PC-9 (cell line): ENCODE measurements at places on chromosomes 5 and 9.

GRCh38 chr5:69276422-69277174, 41.9 kb downstream of the CDK7 start:
- DNase-seq: no peak

DNA sequence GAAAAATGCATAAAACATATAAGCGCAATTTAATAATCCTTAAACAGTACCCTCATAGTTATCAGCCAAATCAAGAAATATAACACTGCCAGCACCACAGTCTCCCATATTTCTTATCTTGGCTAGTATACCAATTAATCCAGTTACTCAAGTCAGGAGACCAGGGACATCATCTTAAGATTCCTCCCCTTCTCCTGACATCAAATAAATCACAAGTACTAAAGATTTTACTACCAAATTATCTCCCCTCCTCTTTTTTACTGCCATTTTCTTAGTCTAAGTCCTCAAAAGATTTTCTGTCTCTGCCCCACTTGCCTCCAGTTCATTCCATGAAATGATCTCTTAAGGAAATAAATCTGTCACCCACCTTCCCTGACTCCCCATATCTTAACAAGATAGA, 37.0 kb downstream of the STRBP start:
- DNase-seq: no peak

GRCh38 chr9:105418588-105419500, 29.0 kb upstream of the FSD1L start:
- no peak for DNase-seq

DNA sequence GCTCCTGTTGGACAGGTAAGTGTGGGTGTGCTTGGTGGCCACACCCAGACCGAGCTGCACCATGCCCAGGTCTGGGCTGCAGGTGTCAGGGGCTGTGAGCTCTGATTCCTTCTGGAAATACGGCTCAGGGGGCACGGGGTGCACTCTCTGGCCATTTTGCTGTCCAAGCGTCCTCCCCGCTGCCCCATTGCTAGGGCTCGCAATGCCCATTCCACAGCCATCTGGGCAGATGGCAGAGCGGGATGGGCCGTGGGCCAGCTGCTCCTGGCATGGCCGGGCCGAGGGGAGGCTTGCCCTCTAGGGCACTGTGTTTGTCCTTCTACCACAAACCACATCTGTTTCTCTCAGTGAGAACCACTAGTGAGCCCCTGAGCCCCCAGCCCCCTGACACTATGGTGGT, 67.9 kb upstream of the RXRA start:
- no peak for DNase-seq

GRCh38 chr5:135477613-135478066, 25.5 kb upstream of the TIFAB start:
- no peak for DNase-seq

- DNase-seq: no peak
Measured at GRCh38 chr5:31823472-31823871, 184.5 kb downstream of the PDZD2 start.

- DNase-seq: no peak
Measured at GRCh38 chr5:5432020-5432707, 9.7 kb downstream of the ICE1 start.

GRCh38 chr5:10310066-10310779, 2.5 kb upstream of the CMBL start:
- DNase-seq: peak; percentile 87

- DNase-seq: no peak
Measured at GRCh38 chr5:85452322-85453025, 1067.8 kb upstream of the EDIL3 start.

GRCh38 chr5:16994565-16994964, 58.5 kb upstream of the MYO10 start:
- no peak for DNase-seq

DNA sequence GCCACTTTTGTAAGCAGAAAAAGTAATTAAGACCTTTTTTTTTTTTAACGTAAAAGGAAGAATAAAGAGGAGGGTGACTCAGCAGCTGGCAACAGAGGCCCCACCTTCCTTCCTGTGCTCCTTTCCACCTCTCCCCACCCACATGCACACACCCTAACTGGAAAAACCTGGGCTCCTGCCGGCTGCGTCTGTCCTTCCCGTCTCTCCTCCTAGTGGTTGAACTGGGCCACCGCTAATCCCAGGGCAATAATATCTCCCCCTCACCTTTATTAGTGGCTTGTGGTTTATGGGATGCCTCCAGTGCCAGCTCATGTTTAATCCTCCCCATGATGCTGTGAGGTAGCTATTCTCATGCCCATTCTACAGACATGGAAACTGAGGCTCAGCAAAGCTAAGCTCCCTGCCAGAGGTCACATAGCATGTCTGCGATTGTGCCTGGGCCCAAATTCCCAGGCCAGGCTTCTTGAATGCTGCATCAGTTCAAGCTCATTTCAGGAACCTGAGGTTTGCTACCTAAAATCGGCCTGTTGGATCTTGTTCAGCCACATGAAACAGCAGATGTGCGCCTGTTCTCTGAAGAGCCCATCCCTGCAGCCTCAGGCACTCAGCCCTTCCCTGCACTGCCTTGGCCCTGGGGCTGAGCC, 60.9 kb upstream of the IL17B start:
- DNase-seq: peak; percentile 95

DNA sequence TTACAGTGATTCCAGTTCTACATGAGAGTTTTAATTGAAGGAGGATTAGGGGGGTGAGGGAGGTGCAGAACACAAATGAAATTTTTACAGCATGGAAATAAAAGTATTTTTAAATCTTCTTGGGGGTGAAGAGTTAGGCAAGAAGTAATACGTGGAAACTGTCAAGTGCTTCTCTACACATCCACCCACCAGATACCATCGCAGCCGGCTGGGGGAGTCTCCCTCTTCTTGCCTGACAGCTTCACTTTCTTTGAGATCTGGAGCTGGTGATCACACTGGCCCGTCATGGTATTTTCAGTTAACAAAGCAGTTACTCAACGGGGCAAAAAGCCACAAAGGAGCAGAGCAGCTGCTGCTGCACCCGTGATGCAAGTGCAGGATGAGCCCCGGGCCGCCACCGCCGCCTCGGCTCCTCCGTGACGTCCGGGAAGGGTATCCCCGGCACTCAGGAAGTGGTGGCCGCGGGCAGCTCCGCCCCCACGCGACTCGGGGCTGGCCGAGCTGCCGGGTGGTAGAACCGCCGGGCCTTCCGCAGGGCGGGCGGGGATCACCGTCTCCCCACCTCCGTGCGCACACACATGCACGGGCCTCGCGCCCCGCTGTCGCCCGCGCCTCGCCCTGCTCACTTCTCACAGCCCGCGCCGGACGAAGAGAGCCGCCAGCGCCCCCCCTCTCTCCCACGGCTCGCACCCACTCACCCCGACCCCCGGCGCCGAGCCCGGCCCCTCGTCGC, 2.4 kb upstream of the NR4A3 start:
- DNase-seq: peak; percentile 67

DNA sequence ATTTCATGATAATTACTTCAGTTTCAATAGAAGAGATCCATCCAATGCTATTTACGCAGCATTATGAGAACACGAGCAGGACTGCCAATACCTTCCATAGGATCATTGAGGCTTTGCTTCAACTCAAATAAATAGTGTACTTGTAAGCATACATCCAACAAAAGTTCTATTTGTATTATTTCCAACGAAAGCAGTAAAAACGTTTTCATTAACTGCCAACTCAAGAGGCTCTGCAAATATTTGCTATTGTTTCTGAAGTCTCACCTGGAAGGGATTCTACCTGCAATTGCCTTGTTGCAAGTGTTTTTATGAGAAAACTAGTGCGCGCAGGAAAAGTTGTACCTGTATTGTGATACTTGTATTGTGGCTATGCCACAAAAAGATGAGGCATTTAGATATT, 11.0 kb upstream of the GNPDA1 start:
- DNase-seq: no peak

GRCh38 chr5:108266242-108266641, 115.7 kb downstream of the FBXL17 start:
- no peak for DNase-seq

- DNase-seq: peak; percentile 85
Measured at GRCh38 chr5:115068239-115069086, 101.2 kb downstream of the TRIM36 start.

GRCh38 chr5:180329606-180330269, 23.4 kb downstream of the GFPT2 start:
- DNase-seq: no peak

DNA sequence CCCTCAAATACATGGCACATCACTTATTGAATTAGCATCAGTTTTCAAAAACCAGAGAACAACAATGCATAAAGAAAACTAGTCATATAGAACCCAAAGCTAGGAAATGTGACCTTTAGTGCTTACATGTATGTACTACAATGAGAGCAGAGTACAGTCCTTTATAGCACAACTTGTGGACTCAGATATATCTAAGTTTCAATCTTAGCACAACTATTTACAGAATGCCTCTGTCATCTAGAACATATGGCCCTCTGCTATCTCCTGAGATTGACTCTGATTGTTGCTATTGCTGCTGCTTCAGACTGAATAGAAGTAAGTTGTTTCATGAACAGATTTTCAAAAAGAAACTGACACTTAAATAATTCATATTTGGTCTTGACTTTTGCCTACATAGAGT, 1536.2 kb downstream of the EFNA5 start:
- DNase-seq: no peak

- DNase-seq: no peak
Measured at GRCh38 chr9:70947086-70947485, 174.3 kb downstream of the TRPM3 start.

DNA sequence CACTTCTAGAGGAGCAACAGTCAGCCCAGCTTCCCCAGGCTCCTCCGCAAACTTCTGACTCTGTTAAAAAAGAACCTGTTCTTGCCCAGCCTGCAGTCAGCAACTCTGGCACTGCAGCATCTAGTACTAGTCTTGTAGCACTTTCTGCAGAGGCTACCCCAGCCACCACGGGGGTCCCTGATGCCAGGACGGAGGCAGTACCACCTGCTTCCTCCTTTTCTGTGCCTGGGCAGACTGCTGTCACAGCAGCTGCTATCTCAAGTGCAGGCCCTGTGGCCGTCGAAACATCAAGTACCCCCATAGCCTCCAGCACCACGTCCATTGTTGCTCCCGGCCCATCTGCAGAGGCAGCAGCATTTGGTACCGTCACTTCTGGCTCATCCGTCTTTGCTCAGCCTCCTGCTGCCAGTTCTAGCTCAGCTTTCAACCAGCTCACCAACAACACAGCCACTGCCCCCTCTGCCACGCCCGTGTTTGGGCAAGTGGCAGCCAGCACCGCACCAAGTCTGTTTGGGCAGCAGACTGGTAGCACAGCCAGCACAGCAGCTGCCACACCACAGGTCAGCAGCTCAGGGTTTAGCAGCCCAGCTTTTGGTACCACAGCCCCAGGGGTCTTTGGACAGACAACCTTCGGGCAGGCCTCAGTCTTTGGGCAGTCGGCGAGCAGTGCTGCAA, 72.8 kb downstream of the NUP214 start:
- no peak for DNase-seq

GRCh38 chr5:150192462-150192861, 2.6 kb downstream of the SLC6A7 start:
- no peak for DNase-seq

GRCh38 chr9:120477534-120478001, 102.4 kb downstream of the CDK5RAP2 start:
- peak; percentile 43 for DNase-seq

GRCh38 chr9:110198357-110198756, 9.6 kb downstream of the C9orf152 start:
- DNase-seq: no peak

DNA sequence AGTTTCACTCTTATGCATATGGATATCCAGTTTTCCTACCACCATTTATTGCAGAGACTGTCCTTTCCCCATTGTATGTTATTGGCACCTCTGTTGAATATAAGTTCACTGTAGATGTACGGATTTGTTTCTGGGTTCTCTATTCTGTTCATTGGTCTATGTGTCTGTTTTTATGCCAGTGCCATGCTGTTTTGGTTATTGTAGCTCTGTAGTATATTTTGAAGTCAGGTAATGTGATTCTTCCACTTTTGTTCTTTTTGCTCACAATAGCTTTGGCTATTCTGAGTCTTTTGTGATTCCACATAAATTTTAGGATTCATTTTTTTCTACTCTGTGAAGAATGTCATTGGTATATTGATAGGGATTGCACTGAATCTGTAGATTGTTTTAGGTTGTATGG, 26.1 kb upstream of the CCNB1 start:
- DNase-seq: no peak

- no peak for DNase-seq
Measured at GRCh38 chr5:146426853-146427618, 20.1 kb upstream of the TCERG1 start.

DNA sequence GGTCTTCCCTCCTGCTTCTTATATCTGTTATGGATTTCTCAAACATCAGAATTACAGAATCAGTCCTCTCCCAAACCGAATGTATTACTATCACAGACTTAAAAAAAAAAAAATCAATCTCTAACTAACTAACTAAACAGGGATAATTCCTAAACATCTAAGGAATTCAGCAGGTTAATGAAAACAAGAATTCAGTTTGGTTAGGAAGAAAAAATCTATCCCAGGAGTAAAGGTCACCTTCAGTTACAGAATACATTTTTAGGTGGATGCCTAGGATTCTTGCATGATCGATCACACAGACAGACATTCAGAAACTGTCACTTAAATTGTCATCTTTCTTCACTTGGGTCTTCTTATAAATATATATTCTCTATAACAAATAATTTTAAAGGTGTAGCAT, 11.5 kb downstream of the PTAR1 start:
- DNase-seq: no peak

- no peak for DNase-seq
Measured at GRCh38 chr9:72948575-72949243, 4.1 kb downstream of the ALDH1A1 start.

GRCh38 chr5:170262061-170263045, 29.6 kb downstream of the C5orf58 start:
- no peak for DNase-seq

GRCh38 chr9:1125741-1126140, 75.6 kb downstream of the DMRT2 start:
- DNase-seq: no peak
